Astrocyte of the cerebellum (primary cell): ENCODE measurements at places on chromosomes 3 and 15.
A peak's percentile ranks its signal among the peaks of the same experiment; 100 is the strongest.

DNA sequence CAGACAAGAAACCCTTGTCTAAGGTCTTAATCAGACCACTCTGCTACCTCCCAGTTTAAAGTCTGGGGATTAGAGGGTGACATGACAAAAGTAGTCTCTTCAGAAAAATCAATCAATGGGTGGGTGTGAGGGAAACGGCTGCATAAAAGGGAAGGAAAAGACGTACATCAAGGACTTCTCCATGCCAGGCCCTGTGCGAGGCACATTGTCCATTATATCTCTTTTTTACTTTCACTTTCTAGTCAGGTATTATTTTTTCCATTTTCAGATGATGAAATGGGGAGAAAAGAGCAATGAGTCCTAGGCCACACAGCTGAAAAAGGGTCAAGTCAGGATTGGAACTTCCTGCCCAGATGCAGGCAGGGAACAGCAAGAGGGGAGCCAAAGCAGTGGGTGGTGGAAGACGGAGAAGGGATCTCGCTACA lies 4.6 kb upstream of the CX3CR1 start:
- no peak for DNase-seq

GRCh38 chr3:169657351-169658124 lies 6.0 kb downstream of the MECOM start:
- no peak for DNase-seq

DNA sequence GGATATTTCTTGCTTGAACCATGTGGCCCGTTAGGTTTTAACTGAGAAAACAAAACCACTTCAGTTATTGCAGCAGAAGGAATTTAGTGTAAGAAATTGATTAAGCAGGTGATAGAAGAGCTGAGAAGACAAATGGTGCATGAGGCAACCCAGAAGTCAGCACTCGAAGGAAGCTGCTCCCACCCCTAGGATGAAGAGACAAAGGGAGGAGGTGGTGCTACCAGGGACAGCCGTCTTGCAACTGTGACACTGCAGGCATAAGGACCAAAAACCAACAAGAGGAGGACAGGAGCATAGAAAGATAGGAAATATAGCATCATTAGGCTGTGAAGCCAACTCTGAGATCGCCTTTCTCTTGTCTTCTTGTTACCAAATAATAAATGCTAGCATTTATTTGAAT lies 89.0 kb downstream of the IL20RB start:
- no peak for DNase-seq

GRCh38 chr3:171796625-171797264 lies 13.5 kb downstream of the PLD1 start:
- no peak for DNase-seq

DNA sequence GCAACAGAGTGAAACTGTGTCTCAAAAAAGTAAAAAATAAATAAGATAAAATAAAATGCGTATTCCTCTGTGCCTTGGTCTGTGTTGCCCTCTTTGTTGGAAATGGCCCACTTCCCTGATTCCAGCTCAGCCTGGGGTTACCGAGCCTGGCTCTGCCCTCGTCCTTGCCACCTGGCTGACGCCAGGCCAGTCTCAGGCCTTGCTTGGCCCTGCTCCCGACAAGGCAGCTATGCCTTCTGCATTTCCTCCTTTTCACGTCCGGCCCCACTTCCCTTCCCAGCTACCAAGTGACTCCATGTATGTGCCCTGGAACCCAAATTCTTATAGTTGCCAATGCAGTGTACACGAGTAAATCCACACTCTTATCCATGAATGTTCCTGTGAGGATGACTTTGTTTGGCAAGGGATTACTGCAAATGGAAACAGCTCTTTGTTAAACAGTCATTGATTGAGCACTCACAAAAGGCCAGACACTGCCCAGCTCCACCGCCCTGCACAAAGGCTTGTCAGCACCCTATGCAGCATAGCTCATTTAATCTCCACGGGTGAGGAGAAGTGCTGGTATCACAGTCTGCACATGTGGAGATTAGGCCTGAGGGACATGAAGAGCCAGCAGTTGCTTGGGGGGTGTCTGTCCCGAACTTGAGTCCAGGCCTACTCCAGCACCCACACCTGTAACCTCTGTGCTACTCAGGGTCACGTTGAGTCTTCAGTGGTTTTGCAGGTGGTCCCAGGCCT lies 25.1 kb downstream of the SPSB4 start:
- DNase-seq, result no peak

DNA sequence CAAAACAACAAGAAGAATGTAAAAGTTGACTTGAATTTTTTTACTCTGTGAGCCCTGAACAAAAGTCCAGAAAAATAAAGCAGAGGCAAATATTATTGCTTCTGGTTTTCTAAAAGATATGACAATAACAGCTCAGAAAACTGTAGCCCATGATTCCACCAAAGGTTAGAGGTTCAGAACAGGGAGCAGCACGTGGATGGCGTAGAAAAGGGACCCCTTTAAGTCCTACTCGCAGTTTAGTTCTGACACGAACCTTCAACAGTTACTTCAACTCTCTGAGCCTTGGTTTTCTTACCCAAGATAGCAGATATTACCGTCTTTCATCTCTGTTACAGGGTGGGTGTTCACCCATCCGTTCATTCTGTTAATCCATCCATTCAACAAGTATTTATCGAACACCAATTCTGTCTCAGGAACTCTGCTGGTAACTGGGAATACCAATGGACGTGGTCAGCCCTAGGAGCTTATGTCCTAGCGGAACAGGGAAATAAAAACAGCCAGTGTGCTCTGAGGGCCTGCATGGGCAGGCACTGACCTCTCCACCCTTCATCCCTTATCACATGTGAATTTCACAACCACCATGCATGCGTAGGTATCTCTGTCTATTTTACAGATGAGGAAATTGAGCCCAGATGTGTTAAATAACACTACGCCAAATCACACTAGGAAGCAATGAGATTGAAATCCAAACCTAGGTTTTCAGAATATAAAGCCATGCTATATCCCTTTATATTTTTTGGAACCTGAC lies 274.2 kb upstream of the ICE2 start:
- DNase-seq, result no peak

GRCh38 chr3:96900566-96900965 lies 86.2 kb downstream of the EPHA6 start:
- DNase-seq, result no peak

GRCh38 chr3:111948786-111949185 lies 30.0 kb upstream of the ABHD10 start:
- DNase-seq, result no peak

DNA sequence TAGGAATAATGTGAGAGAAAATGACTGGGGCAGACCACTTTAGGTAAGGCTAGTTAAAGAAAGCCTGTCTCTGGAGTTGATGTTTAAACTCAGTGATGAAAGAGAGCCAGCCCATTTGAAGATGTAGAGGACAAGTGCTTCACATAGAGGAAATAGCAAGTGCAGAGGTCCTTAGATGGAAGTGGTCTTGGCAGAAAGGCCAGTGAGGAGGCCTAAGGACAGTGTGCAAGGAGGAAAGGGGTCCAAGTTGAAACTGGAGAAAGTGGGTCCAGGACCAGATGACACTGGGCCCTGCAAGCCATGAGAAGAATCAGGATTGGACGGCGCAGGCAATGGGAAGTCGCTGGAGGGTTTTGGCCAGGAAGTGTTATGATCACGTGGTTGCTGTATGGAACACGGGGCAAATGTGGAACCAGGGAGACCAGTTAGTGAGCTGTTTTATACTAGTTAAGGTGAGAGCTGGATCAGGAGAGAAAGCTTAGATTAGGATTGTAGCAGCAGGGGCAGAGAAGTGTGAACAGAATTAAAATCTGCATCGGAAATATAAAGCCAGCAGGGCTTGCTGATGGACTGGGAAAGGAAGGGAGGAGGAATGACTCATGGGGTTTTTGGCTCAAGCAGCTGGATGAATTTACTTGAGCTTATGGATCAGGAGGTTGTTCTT lies 48.0 kb upstream of the SCAANT1 start:
- peak; percentile 68 for DNase-seq

- peak; percentile 90 for DNase-seq
Observed at GRCh38 chr15:99719096-99719541, 14.1 kb downstream of the LYSMD4 start.

- no peak for DNase-seq
Observed at GRCh38 chr15:61524545-61524944, 295.4 kb upstream of the RORA start.

DNA sequence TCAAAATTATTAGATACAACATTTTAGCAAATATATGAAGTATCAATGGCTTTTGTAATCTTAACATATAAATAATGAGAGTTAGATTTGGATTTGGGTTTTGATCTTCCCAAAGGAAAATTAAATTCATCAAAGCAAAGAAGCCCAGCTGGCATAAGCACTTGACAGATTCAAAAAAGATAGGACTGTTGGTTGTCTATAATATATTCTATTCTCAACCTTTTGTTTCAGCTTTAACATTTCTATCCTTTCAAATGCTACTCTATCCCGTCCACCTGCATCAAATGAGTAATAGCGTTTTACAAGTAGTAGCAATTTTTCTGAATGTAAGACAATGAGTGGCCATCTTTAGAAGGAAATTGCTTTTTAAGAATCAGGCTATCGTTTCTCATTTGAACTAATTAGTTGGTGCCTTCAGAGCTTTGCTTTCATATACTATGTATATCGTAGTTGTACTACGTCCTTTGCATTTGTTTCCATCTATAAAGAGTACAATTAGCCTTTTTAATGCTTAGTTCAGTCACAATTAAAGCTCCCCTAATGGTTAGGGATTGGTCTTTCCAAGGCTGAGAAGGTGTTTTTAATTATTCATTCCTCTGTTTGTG lies 278.0 kb downstream of the UBE2E2 start:
- DNase-seq, result no peak

DNA sequence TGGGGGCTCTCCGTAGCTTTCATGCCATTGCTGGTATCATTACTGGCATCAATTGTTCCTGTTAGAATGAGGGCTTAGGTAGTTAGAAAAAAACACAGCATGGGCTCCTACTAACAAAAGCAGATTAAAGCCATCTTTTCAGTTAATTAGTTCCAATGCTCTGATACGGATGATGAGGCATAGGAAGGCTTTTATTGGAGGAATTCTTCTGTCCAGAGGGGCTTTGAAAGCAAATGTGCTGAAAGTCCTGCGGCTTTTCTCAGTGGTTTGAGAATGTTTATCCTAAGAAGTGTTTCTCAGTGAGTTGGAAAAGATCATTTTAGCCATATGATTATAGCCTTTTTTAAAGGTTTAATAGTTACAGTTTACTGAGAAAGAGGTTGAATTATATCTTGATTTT lies 198.5 kb downstream of the THSD4 start:
- peak; percentile 87 for DNase-seq

GRCh38 chr15:44144184-44144583 lies 50.9 kb downstream of the FRMD5 start:
- DNase-seq, result no peak

GRCh38 chr15:62287066-62287857 lies 122.2 kb upstream of the C2CD4B start:
- no peak for DNase-seq

DNA sequence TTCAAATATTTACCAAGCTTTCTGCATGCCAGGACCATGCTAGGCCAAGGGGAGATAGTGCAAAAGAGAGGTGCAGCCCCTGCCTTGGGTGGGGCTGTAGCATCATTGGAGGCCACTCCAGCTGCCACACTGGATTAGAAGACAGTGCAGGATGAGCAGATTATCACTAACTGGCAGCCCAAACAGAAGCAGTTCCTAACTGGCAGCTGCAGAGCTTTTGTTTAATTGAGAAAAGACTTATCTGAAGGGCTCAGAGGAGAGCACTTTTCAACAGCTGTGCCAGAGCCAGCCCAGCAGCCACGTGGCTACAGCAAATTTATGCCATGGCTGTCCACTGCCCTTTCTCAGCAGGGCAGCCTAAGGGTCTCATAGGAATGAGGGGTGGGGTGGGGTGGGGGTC lies 13.5 kb upstream of the ACSBG1 start:
- DNase-seq, result no peak

GRCh38 chr15:42108189-42108588 lies 13.8 kb upstream of the PLA2G4D start:
- DNase-seq, result no peak

GRCh38 chr15:70236341-70237086 lies 138.8 kb upstream of the TLE3 start:
- DNase-seq, result no peak

- DNase-seq, result no peak
Observed at GRCh38 chr3:16743276-16743675, 138.1 kb upstream of the DAZL start.

DNA sequence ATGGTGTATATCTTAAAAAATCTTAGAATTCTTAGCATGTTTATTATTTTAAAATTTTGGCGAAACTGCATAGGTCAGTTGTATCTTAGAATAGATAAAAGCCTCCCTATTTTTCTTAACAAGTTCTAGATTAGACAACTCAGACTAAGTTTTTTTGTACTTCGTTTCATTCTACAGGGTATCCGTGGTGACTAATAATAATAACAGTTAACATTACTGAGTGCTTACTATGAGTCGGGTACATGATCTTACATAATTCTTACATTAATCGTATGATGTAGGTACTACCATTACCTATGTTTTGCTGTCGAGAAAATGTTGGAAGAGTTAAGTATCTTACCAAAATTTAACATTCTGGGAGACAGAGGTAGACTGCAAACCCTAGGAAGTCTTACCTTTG lies 60.7 kb downstream of the UBE2E2 start:
- no peak for DNase-seq

DNA sequence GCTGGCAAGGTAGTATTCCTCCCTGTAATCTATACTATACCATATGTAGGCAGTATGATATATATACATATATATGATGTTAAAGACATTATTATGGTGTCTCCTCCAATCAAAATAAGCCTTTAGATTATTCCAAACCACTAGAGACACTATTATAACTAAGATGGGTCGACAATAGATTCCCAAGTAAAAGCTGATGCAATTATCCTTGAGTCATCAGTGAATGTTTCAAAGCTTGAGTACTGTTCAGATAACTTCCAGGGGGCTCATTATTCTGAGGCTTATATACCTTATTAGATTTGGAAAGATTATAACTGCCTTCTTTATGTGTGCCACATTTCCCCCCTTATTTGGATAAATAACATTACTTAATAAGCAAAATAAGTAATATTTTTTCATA lies 11.9 kb upstream of the C3orf38 start:
- DNase-seq, result no peak

DNA sequence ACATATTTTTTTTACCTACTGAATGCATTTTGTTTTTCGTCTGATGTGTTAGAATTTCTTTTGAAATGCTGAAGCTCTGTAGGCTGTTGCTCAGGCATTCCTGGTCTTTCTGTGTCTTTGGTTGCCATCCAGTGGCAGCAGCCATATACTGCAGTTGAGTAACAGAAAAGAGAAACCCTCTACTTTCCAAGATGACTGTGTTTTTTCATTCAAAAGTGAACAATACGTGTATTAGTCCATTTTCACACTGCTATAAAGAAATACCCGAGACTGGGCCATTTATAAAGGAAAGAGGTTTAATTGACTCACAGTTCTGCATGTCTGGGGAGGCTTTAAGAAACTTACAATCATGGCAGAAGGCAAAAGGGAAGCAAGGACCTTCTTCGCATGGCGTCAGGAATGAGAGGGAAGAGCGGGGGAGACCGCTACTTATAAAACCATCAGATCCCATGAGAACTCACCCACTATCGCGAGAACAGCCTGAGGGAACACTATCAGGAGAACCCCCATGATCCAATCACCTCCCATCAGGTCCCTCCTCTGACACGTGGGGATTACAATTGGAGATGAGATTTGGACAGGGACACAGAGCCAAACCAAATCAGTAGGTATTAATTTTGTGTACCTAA lies 4.7 kb upstream of the GOLGA8B start:
- peak; percentile 55 for DNase-seq

GRCh38 chr3:168889666-168890065 lies 773.8 kb downstream of the MECOM start:
- no peak for DNase-seq

- no peak for DNase-seq
Observed at GRCh38 chr15:39807791-39808190, 25.1 kb upstream of the FSIP1 start.
